ENCODE measurements at places on chromosomes 5 and 9.

DNA sequence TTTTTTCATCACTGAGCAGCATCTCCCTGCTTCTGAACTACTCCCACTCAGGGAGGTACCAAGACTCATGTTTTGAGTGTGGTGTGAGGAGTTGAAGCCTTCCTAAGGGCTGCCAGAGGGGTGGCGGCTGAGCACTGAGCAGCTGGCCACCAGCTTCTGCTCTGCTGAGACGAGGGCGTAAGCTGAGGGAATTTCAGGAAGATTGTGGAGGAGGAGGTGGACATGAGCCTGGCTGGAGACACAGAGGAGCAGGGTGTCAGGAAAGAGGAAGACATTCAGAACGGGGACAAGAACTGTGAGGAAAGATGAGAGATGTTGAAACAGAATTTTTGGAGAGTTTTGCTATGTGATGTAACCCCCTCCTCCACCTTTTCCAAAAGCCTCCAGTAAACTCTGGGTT is 7.8 kb downstream of the LCP2 start:
- DNase-seq = no peak

GRCh38 chr9:69317894-69318293 is 7.1 kb upstream of the ENTREP1 start:
- no peak for DNase-seq

DNA sequence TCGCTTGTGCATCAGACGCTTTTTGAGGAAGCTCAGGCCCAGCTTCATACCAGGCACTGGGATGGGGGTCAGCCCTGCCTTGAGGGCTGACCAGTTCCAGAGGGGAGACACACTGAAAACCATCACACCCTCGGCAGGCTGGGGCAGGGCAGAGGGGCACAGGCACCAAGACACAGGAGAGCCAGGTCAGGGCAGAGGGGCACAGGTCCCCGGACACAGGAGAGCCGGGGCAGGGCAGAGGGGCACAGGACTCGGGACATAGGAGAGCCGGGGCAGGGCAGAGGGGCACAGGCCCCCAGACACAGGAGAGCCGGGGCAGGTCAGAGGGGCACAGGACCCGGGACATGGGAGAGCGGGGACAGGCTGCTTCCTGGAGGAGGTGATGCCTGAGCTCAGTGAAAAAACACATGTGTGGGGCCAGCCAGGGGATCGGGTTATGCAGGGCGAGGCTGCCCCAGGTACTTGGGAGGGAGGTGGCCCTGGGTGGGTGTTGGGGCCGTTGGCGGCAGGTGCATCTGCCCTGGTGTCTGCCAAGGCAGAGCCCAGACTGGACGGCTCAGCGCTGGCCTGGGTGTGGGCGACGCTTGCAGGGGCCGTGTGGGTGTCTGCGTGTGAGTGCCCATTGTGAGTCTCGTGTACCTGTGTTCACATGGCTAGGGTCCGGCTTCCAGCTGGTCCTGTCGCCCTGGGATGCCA is 15.1 kb upstream of the SLC2A6 start:
- DNase-seq = no peak

GRCh38 chr5:169413416-169413815 is 112.5 kb upstream of the SLIT3 start:
- no peak for DNase-seq

DNA sequence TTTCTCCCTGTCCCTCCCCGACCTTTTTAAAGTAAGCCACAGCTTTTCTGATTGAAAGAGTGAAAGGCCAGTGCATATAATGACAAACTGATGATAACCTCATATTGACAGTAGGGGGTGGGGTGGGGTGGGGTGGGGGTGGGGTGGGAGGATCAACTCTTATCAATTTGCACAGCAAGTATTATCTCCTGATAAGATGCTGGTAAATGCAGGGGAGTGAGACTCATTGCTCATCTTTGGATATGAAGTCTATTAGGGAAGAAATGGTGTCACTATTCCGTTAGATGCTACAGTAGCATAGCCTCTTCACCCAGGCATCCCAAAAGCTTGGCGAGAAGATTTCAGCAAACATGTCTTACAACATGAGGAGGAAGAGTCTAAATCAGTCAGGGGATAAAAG is 38.9 kb upstream of the HMGCS1 start:
- DNase-seq = no peak

- peak; percentile 57 for DNase-seq
These were observed 12.6 kb downstream of the DNM1 start for GRCh38 chr9:128215491-128216409.

DNA sequence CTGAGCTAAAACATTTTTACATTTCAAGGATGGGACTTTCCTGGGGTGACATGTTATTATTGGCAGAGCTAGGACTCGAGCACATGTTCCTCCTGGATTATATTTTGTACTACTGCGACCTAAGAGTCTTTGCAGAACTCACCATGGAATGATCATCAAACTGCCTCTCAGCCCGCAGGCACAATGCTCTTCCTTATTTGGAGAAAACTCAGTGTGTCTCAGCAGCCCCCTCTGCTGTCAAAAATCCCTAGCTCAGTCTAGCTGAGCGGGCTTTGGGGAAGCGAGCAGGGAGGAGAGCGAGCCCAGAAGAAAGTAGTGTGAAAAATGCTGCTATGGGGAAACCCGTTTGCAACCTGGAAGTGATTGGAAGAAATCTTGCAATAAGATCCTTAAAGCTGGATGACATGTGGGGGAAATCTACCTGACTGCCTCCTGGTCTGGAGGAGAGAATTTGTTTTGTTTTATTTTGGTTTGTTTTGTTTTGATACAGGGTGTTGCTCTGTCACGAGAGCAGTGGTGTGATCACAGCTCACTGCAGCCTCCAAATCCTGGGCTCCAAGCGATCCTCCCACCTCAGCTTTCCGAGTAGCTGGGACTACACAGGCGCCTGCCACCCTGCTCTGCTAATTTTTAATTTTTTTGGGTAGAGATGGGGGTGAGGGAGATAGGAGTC is 89.9 kb upstream of the CLINT1 start:
- peak; percentile 80 for DNase-seq
